CD4-positive, CD25-positive, alpha-beta regulatory T cell (primary cell): ENCODE measurements at places on chromosomes 4 and X. TPM values are rescaled to one million over a fixed set of nuclear protein-coding genes. Genes with fewer than 3 reads are reported as not detected.

Gene STIM2
- 83.4 TPM for total RNA-seq

Gene RTL3
- total RNA-seq, result not detected

Gene LUZP4
- not detected for total RNA-seq

Gene MAN2B2
- total RNA-seq, result 43.8 TPM

Gene AMBN
- not detected for total RNA-seq

Gene GPRASP1
- total RNA-seq, result 27.0 TPM

Gene SH3D19
- total RNA-seq, result not detected

Gene NPY5R
- not detected for total RNA-seq

Gene ABCD1
- total RNA-seq, result 7.5 TPM

Gene SSX7
- total RNA-seq, result not detected

Gene CCSER1
- total RNA-seq, result 0.20 TPM

Gene FHDC1
- total RNA-seq, result 0.20 TPM

Gene FAM47E
- total RNA-seq, result 1.0 TPM

Gene ZMAT1
- 14.8 TPM for total RNA-seq

Gene F11
- not detected for total RNA-seq

Gene ALPK1
- 6.2 TPM for total RNA-seq

Gene SCRG1
- total RNA-seq, result not detected

Gene BBS12
- 1.4 TPM for total RNA-seq

Gene TNIP2
- 87.7 TPM for total RNA-seq

Gene IQCM
- not detected for total RNA-seq

Gene CENPE
- 17.7 TPM for total RNA-seq

Gene ITM2A
- total RNA-seq, result 135 TPM

Gene TRPC5OS
- not detected for total RNA-seq

Gene ARHGAP4
- total RNA-seq, result 459 TPM

Gene PPARGC1A
- total RNA-seq, result not detected

Gene RENBP
- total RNA-seq, result 15.3 TPM

Gene UGT2B11
- not detected for total RNA-seq

Gene IL2
- 1.0 TPM for total RNA-seq

Gene BMX
- not detected for total RNA-seq

Gene TENM3
- not detected for total RNA-seq

Gene PASD1
- total RNA-seq, result not detected

Gene FOXR2
- not detected for total RNA-seq

Gene SERPINA7
- total RNA-seq, result not detected
